ENCODE measurements at places on chromosomes 4 and X.
A peak's percentile ranks its signal among the peaks of the same experiment; 100 is the strongest.

GRCh38 chr4:658681-659667 lies 15.1 kb downstream of the ATP5ME start:
- no peak for DNase-seq

- no peak for DNase-seq
Measured at GRCh38 chr4:717601-718320, 12.1 kb downstream of the PCGF3 start.

DNA sequence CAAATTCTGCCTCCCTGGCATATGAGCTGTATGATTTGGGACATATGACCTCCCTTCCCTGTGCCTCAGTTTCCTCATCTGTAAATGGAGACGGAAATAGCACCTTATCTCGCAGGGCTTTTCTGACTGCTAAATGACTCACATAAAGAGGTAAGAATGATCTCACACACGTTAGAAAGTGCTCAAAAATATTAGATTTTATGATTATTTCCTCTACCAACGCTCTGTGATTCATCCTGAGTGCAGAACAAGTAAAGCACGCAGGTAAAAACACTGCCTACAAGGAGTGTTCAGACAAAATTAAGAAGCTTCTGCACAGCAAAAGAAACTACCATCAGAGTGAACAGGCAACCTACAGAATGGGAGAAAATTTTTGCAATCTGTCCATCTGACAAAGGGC lies 21.1 kb downstream of the ACSL1 start:
- DNase-seq = no peak

DNA sequence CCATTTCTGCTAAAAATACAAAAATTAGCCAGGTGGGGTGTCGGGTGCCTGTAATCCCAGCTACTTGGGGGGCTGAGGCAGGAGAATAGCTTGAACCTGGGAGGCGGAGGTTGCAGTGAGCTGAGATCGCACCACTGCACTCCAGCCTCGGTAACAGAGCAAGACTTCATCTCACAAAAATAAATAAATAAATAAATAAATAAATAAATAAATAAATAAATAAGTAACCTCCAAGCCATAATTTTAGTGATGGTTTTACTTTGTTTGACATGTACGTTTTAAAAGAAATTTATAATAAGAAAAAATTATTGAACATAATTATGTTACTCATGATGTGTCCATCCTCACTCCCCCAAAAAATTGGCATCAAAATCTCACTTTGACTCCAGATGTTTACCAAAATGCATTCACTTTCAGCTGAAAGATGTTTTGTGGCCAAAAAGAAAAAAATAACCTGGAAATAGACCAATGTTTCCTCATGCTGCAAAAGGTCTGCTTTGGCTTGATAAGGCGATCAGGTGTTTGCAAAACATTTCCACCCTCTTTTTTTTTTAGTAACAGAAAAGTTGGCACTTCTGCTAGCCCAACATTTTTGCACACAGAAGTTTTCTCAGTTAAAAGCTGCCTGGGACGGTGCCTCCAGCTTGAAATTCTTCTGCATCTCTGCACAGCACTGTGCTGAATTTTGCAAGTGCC lies 42.2 kb upstream of the DHRSX start:
- DNase-seq = no peak

- no peak for DNase-seq
Measured at GRCh38 chrX:128975745-128976144, 547.5 kb downstream of the SMARCA1 start.

- no peak for DNase-seq
Measured at GRCh38 chr4:77703666-77704065, 98.0 kb downstream of the CXCL13 start.

GRCh38 chr4:52979821-52980590 lies 117.9 kb downstream of the RASL11B start:
- no peak for DNase-seq

DNA sequence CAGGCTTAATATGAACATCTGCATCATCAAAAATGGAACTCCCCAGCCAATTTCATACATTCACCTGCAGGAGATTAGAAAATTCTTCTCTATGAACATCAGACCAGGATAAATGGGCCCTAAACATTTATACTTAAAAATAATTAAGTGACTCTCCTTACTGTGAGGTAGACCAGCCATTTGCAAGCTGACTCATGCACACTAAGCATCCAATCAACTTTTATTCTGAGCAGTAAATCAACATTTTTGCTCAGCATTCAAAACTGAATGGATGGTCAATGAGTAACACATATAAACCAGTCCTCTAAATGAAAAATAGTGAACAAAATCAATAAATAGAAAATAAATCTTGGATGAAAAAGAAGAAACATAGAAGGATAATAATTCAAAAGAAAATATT lies 19.9 kb upstream of the PCDH10 start:
- DNase-seq = no peak

GRCh38 chr4:138919094-138919936 lies 96.3 kb upstream of the NOCT start:
- peak; percentile 39 for DNase-seq

DNA sequence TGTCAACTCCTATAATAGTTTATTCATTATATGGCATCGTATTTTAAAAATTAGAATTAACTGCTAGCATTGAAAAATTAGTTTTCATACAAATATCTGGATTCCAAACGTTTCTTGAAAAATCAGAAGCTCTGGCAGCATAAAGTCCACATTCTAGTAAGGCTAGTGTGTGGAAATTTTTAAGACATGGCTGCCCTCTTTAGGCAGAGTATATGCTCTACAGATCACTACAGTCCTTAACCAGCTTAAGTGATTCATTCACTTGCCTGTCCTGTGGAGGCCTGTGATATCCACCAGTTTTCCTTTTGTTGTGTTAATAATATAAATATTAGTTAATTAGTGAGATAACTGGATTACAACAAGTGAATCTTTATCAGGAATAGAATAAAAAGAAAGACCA lies 287.2 kb downstream of the OPHN1 start:
- DNase-seq = no peak

DNA sequence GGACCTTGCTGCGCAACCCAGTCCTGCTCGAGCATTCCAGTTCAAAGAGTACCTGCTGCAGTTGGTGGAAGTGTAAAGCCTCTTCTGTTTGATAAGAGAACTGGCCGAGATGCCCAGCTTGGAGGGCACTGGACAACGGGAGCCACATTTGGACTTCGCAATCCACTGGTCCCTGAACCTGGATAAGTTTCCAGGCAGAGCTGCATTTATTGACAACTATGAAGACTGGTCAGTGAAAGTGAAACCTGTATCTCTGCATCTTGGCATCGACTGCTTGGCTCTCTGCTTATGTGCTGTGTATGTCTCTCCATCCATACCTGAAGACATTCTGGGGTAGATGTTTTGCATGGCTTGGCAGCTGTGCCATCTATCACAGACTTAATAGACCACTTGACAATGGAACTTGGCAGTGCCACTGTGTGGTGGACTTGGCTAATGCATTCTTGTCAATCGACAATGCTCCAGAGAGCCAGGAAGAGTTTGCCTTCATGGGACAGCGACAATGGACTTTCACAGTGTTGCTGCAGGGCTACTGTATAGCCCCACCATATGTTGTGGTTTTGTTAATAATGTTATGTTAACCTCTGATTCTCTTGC lies 43.5 kb upstream of the ZBTB33 start:
- no peak for DNase-seq

DNA sequence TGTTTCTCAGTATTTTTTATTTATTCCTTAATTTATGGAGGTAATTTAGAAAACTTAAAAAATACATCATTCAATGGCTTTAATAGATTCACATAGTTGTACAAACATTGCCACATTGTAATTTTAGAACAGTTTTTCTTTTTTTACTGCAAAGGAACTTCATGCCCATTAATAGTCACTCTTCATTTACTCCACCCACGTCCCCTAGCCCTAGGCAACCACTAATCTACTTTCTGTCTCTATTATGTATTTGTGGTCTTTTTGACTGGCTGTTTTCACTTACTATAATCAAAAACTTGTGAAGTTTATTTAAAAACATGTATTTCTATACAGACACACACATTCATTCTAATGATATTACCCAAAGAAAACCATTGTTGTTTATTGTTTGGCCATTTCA lies 664.8 kb downstream of the GRID2 start:
- DNase-seq = no peak

DNA sequence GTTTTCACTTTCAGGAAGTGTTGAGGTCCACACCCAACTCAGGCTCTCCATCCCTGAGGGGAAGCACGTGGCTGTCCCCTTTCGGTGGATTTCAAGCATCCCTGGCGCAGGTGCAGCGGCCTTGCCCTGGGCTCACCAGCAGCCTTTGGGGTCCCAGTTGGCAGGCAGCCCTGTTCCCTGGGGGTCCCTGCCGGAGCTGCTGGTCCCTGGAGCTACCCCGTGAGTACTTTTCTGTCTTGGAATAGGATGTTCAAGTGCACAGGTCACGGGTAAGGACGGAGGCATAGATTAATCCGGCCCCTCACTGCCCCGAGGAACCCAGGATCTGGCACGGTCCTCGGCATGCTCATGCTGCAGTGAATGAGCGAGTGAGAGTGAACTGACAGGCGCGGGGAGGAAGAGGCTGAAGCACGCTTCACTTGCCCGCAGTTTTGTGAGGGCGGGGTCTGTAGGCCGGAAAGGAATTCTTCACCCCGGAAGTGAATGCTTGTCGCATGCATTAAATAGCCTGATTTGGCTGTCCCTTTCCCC lies 117.2 kb upstream of the FAT1 start:
- no peak for DNase-seq

- no peak for DNase-seq
Measured at GRCh38 chr4:113978561-113979147, 793 bp downstream of the ARSJ start.

DNA sequence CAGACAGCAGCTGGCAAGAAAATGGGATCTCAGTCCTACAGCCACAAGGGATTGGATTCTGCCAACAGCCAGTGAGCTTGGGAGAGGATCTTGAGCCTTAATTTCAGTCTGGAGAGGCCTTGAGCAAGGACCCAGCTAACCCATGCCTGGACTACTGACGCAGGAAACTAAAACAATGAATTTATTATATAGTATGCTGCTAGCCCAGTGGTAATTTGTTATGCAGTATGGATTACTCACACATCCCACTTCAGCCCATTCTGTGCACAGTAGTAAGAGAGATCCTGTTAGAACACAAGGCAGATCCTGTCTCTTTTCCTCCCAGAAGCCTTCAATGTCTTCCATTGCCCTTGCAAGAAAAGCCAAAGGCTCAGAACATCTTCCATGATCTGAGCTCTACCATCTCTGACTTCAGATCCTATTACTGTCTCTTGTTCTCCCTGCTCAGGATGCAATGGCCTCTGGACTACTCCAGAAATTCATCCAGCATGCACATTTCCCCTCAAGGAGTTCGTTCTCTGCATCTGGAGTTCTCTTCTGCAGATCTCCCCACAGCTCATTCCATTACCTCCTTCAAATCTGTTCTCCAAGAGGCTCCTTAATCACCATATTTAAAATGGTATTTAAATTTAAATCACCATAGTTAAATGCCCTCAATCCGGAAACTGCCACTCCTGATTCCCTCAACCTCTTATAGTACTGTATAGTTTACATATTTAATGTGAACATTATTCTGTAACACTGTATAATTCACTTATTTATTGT lies 27.6 kb downstream of the SMIM20 start:
- no peak for DNase-seq

DNA sequence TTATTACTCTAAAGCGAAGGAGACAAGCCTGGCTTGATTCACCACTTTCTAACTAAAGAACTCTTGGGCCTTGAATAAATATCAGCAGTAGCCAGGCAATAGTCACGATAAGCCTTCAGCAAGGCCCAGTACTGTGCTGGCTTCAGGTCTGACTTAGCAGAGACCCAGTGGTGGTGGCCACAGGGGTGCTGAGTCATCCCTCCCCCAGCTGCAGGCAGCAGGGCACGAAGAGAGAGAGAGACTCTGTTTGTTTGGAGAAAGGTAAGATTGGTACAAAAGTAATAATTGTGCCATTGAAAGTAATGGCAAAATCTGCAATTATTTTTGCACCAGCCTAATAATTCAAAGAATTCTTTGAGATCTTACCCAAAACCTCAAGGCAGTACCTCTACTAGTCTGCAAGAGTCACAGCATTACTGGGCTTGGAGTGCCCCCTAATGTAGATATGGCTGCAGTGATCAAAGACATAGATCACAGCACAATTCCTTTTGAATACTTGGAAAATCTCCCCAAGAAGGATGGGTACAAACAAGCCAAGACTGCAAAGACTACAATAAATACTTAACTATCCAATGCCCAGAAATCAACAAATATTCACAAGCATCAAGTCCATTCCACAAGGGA lies 159.5 kb upstream of the USP38 start:
- DNase-seq = no peak

DNA sequence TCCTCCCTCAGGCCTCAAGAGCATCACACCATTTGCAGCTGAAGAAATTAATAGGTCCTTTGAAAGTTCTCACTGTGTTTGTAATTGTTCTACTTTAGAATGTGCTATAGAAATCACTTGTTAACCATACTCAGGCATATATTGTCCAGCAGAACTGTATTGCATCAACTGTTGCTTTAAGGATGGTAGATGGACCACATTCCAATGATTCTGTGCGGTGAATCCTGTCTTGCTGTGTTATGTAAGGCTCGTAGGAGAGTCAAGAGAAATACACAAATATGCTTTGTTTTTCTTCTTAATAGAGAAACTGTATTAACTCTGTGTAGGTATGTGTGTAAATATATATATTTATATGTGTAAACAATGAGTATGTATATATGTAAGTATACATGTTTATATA lies 6.3 kb upstream of the ADGRA3 start:
- DNase-seq = no peak

DNA sequence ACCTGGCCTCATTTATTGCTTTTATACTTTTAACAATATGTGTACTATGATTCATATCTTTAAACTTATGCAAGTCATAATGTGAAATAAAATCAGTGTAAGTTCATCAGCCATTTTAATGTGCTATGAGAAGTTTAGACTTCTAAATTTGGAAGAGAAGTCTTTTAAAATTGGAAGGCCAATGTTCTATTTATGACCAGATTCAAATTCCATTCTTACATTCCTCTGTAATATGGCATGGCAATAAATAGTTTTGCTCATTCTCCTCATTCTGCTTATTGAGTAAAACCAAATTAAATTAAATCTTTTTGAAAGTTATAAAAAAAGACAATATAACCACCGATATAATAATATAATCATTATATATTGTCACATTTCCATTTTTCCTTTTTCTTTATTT lies 126.2 kb downstream of the SORBS2 start:
- DNase-seq = no peak

GRCh38 chr4:161919442-161920220 lies 244.2 kb downstream of the FSTL5 start:
- no peak for DNase-seq

DNA sequence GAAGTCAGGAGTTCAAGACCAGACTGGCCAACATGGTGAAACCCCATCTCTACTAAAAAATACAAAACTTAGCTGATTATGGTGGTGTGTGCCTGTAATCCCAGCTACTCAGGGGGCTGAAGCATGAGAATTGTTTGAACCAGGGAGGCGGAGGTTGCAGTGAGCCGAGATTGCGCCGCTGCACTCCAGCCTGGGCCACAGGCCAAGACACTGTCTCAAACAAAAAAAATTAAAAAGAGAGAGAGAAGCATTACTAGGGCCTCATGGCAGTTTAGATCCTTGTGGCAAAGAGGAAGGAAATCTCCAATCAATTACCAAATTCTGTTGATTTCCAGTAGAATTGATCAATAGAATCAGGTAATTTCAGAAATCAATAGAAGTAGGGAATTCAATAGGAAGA lies 16.8 kb upstream of the SLC34A2 start:
- DNase-seq = no peak

GRCh38 chr4:148776941-148777340 lies 334.7 kb upstream of the NR3C2 start:
- DNase-seq = no peak
